ENCODE measurements at places on chromosomes 13 and 19. TPM values are rescaled to one million over a fixed set of nuclear protein-coding genes. Genes with fewer than 3 reads are reported as not detected.

The LINGO3 gene
- not detected for total RNA-seq

The F10 gene
- total RNA-seq: 7.2 TPM

The PDE4C gene
- total RNA-seq: 0.18 TPM

The NANOS3 gene
- total RNA-seq: not detected

The IGSF23 gene
- total RNA-seq: not detected

The ZGLP1 gene
- total RNA-seq: not detected

The SSC5D gene
- 1.7 TPM for total RNA-seq

The PGLYRP2 gene
- total RNA-seq: not detected

The PALM3 gene
- total RNA-seq: under 0.01 TPM

The BABAM1 gene
- total RNA-seq: 101 TPM

The ATP4A gene
- total RNA-seq: not detected

The DCUN1D2 gene
- 6.9 TPM for total RNA-seq

The C19orf85 gene
- not detected for total RNA-seq

The ZNF665 gene
- total RNA-seq: 3.0 TPM

The NRTN gene
- 0.18 TPM for total RNA-seq

The CLEC11A gene
- total RNA-seq: 19.2 TPM

The ADGRL1 gene
- 0.72 TPM for total RNA-seq

The FREM2 gene
- not detected for total RNA-seq

The FCAR gene
- total RNA-seq: not detected

The PCDH9 gene
- 10.2 TPM for total RNA-seq
